ENCODE measurements at places on chromosomes 6 and 20. TPM values are rescaled to one million over a fixed set of nuclear protein-coding genes. Genes with fewer than 3 reads are reported as not detected.
A peak's percentile ranks its signal among the peaks of the same experiment; 100 is the strongest.

Gene TMC2
- polyA plus RNA-seq, result 0.10 TPM

DNA sequence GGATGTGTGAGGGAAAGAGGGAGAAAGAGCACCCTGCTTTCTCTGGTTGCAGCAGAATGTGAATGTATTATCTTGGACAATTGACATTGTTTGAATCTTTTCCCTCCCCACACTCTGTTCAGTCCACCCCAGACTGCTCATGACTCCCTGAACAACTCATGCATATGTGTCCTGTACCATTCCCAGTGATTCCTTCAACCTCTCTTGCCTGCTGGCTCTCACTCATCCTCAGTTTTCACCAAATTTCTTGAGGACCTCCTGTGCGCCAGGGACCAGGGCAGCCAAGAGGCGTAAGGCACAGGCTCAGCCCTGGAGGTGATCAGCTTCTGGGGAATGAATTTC is 5.4 kb downstream of the NOX3 start:
- DNase-seq, result no peak

- DNase-seq, result no peak
Observed at GRCh38 chr6:25685251-25685650, 33.2 kb downstream of the SCGN start.

DNA sequence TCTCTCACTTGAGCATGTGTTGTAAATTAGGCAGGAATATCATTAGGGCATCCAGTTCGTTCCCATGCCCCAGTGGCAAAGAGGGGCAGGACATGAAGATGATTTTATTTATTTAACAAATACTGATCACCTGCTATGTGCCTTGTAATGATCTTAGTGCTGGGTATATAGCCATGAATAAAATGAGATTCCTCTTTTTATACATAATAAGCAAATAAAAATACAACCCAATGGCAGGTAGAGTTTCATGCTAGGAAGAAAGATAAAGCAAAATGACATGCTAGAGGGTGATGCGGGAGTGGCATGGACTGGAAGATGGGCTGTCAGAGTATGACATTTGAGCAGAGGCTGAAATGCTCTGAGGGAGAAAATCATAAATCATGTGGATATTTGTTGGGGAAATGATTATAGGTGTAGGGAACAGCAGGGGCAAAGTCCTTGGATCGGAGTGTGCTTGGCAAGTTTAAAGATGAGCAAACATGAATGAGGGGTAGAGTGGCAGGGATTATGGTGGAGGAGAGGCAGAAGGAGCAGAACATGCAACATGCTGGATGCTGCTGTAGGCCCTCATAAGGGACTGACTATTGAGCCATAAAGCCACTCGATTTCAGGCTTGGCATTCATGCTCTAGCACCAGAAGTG is 342.1 kb downstream of the PLCB1 start:
- DNase-seq, result no peak

DNA sequence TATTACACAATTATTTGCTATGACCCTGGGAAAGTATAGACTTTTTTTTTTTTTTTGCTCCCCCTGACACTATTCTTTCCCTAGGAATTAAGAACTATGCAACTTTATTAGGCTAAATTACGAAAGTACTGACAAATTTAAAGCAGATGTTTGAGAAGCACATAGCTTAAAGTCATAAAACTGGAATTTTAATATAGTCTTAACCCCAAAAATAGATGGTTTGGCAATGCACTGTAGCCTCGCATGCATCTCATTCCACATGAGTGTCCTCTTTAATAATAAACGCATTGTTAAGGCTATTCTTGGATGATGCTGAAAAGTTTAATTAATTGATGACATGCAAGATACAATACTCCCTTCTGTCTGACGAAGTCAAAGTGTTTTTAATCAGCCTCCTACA is 49.3 kb downstream of the TBC1D7 start:
- DNase-seq, result no peak

Gene TMEM14C
- polyA plus RNA-seq, result 173 TPM

Gene HAO1
- polyA plus RNA-seq, result 0.07 TPM

Gene DEFB124
- polyA plus RNA-seq, result not detected

DNA sequence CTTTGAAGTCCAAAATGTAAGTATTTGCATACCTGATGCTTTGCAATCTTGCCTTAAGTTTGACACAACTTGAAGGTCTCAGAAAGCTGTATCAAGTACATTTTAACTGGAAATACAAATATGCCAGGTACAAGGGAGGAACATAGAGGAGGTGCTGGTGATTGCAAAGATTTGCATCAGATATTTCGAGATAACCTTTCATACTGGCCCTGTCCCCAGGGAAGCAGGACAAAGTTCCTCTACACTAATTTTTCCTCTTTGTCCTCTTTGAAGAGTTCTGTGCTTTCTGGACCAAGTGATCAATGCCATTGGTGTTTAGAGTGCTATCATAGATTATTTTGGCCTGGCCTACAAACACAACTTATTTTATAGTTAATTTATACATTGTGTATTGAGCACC is 686.1 kb downstream of the HACE1 start:
- DNase-seq, result no peak

DNA sequence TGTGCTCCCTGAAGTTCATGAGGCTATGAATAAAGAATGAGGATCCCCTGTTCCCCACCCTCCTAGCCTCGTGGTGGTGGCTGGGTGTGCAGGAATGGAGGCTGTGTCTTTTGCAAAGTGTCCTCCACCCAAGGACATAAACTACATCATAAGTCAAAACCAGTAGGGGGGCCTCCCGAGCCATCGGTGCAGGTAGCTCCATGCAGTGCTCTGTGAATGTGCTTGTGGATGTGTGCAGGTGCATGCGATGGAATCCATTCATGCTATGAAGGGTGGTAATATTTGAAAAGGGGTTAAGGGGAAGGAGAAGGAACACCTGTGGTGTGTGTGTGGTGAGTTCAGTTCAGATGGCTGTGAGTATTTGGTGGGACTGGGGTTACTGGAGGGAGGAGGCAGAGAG is 197.3 kb downstream of the NRN1 start:
- no peak for DNase-seq

GRCh38 chr6:89154131-89154530 is 8.3 kb downstream of the PM20D2 start:
- no peak for DNase-seq

Gene LSM2
- polyA plus RNA-seq, result 93.1 TPM

- DNase-seq, result no peak
Observed at GRCh38 chr20:37282556-37282955, 6.9 kb upstream of the MANBAL start.

Gene BANF2
- 0.29 TPM for polyA plus RNA-seq

Gene MCCD1
- 17.7 TPM for polyA plus RNA-seq

Gene BCL2L1
- 82.0 TPM for polyA plus RNA-seq

Gene DNAAF9
- 26.0 TPM for polyA plus RNA-seq

Gene GPR31
- polyA plus RNA-seq, result not detected

Gene MYT1
- polyA plus RNA-seq, result 0.46 TPM

DNA sequence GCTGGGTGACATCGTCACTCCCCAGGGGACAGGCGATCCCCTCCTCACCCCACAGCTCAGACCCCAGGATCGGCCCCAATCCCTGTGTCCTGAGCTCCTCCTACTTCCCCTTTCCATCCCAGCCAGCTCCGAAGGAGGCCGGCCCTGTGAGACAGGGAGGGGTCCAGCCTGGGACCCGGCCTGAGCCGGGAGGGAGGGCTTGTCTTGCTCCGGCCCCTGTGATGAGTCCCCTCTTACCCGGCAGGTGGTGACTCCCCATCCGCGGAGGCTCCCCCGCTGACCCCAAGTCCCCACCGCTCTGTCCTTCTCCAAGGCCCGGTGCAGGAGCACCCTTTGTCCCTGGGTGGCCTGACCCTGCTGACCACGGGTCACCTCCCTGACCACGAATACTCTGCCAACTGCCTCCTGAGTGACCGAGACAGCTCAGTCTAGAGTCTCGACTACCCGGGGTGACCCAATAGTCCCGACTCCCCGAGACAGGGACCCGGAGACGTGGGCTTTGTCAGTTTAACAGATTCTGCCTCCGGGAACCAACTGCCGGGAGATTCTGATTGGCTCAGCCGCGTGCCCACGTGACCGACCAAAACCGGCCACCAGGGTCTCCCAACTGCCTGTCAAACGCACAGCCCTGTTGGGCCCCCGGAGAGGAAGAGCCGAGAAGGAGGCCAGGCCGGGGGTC is 187.4 kb upstream of the PROKR2 start:
- DNase-seq, result peak; percentile 44

- DNase-seq, result no peak
Observed at GRCh38 chr6:9554806-9555205, 860.1 kb downstream of the TFAP2A start.

DNA sequence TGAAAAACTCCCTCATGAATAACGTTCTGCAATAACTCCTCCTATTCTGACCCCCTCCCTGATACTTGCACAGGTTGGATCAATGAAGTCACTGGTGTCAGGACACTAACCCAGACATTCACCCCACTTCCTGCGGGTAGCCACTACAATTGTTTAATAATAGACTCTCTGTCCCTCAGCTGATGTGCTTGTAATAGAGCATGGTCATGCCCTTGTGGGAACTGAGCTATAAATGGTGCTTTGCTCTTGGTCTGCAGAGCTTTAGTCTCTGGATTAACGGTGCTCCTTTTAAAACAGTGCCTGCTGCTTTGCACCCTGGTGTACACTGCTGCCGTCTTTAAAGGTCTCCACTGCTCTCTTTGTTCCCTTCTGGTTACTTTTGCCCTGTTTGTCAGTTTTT is 127.3 kb downstream of the BACH2 start:
- no peak for DNase-seq

DNA sequence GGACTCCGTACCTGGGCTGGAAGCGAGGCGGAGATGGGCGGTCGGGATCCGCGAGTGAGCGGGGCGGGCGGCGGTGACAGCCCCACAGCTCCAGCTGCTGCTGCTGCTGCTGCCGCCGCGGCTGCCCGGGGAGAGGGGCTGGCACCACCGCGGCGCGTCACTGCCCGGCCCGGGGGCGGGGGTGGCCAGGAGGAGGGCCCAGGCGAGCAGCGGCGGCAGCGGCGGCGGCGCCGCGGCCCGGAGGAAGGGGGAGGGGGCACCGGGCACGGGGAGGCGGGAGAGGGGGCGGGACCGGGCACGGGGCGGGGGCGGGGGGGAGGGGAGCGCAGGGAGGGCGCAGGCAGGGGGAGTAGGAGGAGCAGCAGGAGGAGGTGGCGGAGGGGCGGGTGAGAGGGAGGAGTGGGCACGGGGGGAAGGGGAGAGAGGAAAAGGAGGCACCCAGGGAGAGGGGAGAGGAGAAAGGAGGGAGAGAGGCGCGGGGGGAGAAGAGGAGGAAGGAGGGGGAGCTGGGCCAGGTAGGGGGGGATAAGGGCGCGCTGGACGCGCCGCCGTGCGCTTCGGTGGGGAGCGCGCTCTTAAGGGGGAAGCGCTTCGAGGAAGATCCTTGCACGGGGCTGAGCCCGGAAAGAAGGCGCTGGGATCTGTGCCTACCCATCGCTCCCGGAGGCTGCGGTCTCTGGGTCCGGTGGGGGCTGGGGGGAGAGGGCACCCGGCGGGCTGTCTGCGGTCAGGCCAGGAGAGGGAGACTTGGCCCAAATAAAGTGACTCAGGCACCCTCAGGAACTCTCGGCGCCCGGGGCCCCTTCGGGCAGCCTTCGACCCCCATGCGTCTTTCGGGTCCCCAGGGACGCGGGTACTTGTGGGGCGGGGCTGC is 101.5 kb downstream of the NOL4L start:
- DNase-seq, result no peak

GRCh38 chr20:51531141-51531710 is 11.3 kb downstream of the NFATC2 start:
- DNase-seq, result no peak

DNA sequence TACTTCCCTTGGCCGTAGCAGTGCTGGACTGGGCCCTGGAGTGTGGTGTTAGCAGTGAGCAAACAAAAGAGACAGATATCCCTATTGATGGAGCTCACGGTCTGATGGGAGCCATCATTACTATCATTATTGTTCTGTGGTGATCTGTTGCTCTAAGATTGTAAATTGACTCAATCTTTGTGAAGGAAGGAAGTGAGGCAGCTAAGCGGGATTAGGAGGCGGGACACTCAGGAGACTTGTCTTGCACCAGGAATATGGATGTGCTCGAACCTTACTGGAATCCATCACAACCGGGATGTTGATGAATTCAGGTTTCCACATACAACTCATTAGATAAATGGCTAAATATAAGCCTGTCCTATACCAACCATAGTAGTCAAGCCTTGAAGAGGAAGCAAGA is 25.5 kb upstream of the FAM50B start:
- DNase-seq, result no peak

Gene CCDC170
- polyA plus RNA-seq, result 2.8 TPM

DNA sequence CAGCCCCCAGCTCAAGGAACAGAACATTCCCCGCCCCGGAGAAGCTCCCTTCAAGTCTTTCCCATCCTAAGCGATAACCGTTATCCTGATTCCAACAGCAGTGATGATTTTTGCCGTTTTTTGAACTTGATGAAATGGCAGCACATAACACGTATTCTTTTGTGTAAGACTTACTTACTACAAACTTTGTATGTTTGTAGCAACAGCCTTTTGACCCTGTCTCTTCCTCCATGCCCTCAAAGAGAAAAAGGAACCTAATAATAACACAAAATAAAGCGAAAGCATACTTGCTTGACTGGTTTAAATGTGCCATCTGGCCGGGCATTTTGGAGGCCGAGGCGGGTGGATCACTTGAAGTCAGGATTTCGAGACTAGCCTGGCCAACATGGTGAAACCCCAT is 26.4 kb upstream of the SLC9A8 start:
- DNase-seq, result no peak

Gene CST4
- polyA plus RNA-seq, result not detected

Gene PTCHD4
- polyA plus RNA-seq, result 2.0 TPM

GRCh38 chr6:130928158-130928912 is 101.1 kb downstream of the SMLR1 start:
- no peak for DNase-seq

GRCh38 chr6:166433096-166433495 is 50.4 kb upstream of the MPC1 start:
- DNase-seq, result no peak

- no peak for DNase-seq
Observed at GRCh38 chr6:155257796-155258195, 6.0 kb upstream of the CLDN20 start.

- DNase-seq, result no peak
Observed at GRCh38 chr6:155623450-155624178, 168.0 kb upstream of the NOX3 start.

DNA sequence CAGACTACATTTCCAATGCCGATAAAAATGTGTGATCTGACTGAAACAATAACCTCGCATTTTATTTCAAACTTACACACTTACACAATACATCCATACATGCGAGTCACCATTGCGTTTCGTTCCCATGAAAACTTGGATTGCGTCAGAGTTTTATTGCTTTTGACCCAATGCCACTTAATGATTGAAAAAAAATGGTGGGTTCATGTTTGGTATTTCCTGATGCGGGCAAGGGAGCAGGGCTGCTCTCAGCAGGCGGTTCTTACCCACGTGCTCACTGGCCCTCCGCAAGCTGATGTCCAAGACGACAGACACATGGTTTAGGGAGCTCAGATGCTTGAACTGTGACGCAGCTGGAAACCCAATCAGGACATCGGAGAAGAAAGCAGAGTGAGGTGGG is 281.0 kb upstream of the SULF2 start:
- DNase-seq, result no peak

- DNase-seq, result no peak
Observed at GRCh38 chr6:19333936-19334335, 503.2 kb upstream of the ID4 start.

Gene TRIM40
- polyA plus RNA-seq, result 0.10 TPM

Gene STAU1
- polyA plus RNA-seq, result 127 TPM

All from right renal cortex interstitium (tissue), 3 donors.